ENCODE measurements at places on chromosomes 2 and 18.

GRCh38 chr2:224973112-224974016 lies 68.9 kb downstream of the DOCK10 start:
- DNase-seq: no peak

GRCh38 chr18:26999797-27000196 lies 134.3 kb upstream of the AQP4 start:
- no peak for DNase-seq

GRCh38 chr18:37403100-37403781 lies 162.4 kb downstream of the CELF4 start:
- DNase-seq: peak; percentile 86

DNA sequence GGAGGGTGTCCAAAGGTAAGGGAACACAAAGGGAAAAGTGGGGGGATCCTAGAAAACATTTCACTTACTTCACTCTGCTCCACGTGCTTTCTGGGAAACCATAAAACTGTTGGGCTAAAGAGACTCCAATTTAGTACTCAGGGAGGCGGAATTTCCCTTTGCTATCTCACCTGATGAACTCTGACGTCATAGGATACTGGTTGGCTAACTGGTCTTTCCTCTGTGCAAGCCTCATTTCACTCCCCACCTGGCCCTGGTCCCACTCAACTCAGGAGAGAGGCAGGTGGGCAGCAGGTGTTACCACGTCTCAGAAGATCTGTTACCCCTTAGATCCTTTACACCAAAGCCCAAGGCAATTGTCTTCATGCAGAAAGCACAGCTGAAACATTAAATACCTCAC lies 51.8 kb upstream of the PMAIP1 start:
- DNase-seq: peak; percentile 56

- DNase-seq: peak; percentile 60
These were observed 463 bp downstream of the HS1BP3 start for GRCh38 chr2:20650393-20650876.

- DNase-seq: peak; percentile 65
These were observed at the start of gene FEZ2 for GRCh38 chr2:36597532-36598377. Gene FEZ2 (minus strand): TSS chr2:36598168. CDS start chr2:36598142, 26 bp downstream.

DNA sequence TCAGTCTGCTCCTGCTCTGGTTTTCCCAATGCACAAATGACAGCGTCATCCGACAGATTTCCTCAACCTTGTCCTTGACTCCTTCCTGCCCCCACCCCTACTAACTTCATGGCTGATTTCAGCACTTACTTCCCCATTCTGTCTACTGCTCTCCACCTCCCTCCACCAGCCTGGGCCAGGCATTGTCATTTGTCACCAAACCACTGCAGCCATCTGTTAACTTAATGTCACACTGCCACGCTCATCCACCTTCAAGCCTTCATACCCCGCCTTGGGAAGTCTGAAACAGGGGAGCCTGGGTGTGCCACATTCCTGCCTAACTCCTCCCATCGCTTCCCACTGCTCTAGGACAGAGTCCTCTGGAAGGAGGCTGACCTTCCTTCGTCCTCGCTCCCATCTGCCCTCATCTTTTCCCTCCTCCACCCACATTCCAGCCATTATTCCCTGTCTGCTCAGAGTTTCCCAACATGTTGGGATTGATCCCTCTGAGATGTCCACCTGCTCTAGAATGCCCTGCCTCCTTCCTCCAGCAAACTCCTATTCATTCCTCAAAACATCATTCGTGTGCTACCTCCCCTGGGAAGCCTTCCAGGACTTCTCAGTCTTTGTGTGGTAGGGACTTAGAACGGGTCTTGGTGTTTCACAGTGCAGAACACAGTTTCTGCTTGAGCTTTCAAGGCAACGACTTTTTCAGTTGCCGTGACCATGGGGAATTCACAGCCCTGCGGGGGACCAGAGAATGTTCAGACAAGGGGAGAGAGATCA lies 42.2 kb upstream of the SMAD7 start:
- DNase-seq: peak; percentile 22
